ENCODE measurements at places on chromosomes 7 and 10.
A peak's percentile ranks its signal among the peaks of the same experiment; 100 is the strongest.

DNA sequence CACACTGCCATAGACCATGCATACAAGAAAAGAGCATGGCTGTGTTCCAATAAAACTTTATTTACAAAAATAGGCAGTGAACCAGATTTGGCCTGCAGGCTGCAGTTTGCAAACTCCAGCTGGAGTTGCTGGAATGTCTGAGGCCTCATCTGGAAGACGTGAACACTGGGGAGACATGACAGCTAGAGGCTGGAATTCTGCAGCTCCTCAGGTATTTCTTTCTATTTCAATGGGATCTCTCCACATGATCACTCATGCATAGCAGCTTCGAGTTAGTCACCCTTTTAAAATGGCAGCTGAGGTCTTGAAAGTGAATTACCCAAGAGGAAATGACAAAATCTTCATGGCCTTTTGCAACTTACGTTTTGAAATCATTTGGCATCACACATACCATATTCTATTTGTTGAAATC, 52.6 kb upstream of the BET1 start:
- DNase-seq = no peak

DNA sequence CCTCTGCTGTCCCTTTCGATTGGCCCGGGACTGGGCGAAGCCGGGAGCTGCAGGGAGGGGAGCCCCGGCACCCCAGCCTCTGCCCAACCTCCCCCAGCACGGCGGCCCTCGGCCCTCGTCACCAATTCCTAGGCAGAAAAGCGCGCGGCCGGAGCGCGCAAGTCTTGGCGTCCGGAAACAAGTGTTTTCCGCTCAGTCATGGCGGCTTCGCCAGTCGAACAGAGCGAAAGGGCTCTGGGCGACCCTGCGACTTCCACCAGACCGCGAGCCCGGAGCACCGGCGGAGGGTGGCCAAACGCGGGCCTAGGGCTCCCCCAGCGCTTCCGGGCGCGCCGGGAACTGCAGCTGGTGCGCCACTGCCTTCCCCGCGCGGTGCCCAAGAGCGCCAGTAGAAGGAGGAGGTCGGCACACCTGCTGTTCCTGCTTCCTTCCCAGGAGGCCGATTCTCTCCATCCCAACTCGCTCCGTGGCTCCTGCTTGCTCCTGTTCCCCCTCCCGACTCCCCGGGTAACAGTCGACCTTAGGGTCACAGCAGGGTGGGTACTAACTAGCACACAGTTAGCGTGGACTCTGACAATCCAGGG, 729.9 kb downstream of the ZWINT start:
- no peak for DNase-seq

GRCh38 chr7:94882891-94883290, 24.5 kb upstream of the PPP1R9A start:
- no peak for DNase-seq

- no peak for DNase-seq
Observed at GRCh38 chr10:86263209-86263608, 103.4 kb downstream of the GRID1 start.

- DNase-seq = no peak
Observed at GRCh38 chr10:132297526-132297925, 10.2 kb downstream of the STK32C start.

DNA sequence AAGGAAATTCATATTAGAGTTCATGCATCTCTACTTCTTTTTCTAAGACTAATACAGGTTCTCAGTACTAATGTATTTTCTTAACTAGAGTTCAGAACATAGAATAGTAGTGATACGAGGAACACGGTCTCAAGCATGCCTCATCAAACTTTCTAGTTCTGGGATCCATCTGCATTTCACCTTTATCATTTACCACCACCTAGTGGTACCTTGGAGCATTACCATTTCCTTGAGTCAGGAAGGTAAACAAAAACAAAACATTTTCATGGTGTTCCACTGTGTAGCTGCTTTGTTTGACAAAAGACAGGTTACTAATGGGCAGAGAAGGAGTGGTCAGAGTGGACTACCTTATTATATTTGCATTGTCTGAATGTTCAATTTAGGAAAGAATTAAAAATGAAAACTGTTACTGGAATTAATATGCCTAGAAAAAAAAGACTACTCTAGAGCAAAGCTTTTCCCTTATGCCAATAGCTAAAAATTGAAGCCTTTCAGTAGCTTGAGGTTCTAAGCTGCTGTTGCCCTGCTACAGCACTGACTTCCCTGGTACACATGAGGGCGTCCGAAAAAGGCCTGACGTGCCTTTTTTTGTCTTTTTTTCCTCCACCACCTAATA, 44.5 kb downstream of the STARD3NL start:
- DNase-seq = peak; percentile 62

GRCh38 chr7:20206104-20206896, 10.9 kb downstream of the MACC1 start:
- no peak for DNase-seq

- no peak for DNase-seq
Observed at GRCh38 chr10:117003336-117003735, 1.7 kb downstream of the SHTN1 start.

DNA sequence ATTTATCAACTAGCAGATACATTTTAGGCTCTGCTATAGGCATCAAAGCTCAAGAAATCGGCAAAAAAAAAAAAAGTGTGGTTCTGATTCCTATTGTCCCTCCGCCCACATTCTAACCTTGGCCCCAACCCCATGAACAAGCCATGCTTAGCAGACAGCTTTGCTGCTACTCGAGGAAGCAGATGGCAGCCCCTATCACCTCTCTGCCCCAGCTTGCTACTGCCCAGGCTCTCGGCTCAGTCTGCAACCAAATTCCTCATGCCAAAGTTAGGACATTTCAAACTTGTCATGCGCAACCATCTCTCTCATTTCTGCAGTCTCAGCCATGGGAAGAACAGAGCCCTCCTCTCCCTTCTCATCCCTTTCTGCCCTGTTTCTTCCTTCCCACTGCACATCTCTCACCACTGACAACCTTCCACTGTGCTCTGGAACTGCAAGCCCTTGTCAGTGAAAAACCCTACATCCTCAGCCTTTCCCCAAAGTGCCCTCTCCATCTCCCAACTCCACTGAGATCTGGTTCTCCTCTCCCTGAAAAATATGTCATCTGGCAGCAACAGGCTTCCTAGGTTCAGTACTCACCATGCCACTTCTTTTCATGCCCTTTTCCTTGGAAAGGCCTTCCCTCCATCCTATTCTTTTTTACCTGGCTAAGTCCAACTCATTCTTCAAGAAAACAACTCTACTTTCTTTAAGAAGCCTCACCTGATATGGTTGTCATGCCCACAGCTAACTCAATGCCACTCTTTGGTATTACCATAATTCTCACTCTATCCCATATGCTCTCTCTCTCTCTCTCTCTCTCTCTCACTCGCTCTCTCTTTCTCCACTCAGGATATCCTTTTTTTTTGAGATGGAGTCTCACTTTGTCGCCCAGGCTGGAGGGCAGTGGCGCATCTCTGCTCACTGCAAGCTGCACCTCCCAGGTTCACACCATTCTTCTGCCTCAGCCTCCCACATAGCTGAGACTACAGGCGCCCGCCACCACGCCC, 60.1 kb upstream of the FHIP2A start:
- DNase-seq = no peak

- no peak for DNase-seq
Observed at GRCh38 chr10:33706191-33706590, 371.7 kb upstream of the NRP1 start.

- DNase-seq = no peak
Observed at GRCh38 chr10:68296843-68297663, 34.8 kb upstream of the HNRNPH3 start.

- no peak for DNase-seq
Observed at GRCh38 chr7:138052696-138053095, 23.6 kb upstream of the AKR1D1 start.

GRCh38 chr7:120186688-120187087, 86.3 kb upstream of the KCND2 start:
- no peak for DNase-seq

- DNase-seq = no peak
Observed at GRCh38 chr10:73991884-73992245, 6.1 kb upstream of the VCL start.

DNA sequence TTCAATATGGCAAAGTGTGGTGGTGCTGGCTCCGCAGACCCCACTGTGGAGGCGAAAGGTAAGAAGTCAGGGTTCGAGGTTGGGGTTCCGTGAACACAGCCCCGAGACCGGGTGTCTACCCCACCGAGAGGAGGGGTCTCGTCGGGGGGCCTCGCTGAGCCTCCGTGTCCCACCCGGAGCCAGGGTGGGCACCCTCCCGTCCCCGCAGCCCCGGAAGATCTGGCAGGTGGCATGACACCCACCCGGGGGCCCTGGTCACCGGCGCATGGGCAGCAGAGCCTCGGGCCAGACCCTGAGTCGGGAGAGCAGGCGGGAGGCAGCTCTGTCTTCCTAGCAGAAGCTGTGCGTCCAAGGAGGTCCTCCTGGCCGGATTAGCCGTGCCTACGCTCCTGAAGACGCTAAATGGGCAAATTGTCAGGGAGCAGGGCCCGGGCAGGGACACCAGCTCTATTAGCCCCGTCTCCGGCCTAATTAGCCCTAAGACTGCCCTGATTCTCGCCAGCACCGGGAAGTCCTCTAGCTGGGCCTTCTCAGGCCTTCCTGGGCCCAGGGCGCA, 56.4 kb downstream of the UNCX start:
- DNase-seq = no peak

DNA sequence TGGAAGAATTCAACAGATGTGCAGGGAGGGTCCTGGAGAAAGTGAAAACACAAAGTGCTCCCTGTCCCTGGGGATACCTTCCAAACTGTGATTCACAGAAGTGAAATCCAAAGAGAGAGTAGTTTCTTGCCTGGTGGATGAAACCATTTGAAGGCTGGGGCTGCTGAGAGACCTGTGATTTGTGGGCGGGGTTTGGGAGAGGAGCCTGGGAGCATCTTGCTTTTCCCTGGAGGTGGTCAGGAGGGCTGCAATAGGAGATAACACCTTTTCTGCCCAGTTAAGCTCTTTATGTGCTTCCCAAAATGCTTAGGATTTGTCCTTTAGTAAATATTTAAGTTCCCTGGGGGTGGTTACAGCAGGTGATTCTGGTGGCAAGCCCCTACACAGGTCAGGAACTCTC, 105.3 kb upstream of the TPK1 start:
- no peak for DNase-seq

DNA sequence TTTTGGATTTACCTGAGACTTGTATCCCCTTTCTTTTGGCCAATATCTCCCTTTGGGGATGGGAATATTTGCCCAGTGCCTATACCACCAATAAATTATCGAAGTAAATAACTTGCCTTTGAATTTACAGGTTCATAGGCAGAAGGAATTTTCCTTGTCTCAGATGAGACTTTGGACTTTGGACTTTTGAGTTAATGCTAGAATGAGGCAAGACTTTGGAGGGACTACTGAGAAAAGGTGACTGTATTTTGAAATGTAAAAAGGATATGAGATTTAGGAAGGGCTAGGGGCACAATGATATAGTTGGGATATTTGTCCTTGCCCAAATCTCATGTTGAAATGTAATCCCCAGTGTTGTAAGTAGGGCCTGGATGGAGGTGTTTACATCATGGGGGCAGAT, 384.5 kb upstream of the GHITM start:
- no peak for DNase-seq

GRCh38 chr10:68208424-68209042, 23.4 kb downstream of the ATOH7 start:
- no peak for DNase-seq

GRCh38 chr10:24681572-24682088, 42.1 kb downstream of the ARHGAP21 start:
- no peak for DNase-seq

DNA sequence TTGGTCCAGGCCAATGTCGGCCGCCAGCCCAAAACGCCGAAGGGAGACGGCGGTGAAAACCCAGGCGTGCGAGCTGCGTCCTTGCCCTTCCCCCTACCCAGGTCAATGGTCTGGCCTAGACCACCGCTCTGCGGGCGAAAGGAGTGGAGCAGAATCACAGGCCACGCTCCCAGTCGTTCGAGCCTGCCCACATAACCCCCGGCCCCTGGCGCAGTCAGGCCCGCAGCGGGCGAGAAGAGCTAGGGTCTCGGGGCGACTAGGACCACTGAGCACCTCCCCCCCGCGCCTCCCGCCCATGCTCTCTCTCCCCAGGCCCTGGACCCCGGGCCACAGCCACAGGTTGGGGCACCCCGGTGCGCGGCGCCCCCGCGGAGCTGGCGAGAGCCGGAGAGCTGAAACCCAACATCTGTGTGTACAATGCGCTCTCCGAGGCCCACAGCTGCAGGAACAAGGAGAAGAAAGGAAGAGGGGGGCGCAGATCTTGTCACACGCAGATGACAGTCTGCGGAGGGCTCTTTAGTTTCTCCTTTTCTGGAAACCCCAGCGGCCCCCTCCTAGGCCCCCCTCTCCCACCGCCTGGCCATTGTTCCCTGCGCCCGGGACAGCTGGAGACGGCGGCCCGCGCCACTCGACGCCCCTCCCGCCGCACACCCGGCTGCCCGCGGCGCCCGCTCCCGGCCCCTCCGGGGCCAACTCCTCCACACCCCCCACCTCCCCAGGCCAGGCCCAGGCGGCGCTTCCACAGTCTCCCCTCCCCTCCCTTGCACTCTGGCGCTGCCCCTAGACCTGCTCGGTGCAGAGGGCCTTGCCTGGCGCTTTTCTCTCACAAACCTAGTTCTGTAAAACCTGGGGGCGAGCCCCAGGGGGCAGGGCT, 355.0 kb downstream of the DNAJB6 start:
- no peak for DNase-seq

DNA sequence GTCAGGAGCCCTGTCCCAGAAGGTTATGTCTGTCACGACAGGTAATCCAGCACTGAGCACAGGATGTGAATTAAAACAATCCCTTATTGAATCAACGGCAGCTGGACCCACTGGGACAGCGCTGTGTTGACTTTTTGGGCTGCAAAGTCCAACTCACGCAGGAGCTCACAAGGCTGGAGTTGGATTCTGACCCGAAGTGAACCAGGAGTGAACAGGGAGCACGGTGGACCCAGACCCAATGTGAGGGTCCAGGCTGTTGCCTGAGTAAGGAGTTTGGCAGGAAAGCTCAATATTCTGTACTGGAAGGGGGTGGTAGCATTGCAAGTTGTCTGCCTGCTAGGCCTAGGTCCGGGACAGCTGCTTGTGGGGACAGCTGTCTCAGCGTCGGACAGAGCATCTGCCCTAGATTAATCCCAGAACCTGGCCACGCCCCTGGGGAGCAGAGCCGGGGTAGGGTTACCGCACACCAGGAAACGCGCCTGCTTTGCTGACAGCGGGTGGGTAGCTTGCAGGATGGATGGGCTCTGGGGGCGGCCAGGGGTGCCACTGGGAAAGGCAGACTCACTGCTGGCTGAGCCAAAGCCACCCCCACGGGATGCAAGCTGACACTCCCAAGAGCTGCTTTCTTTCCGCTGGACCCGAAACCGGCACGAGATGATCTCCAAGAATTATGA, 24.0 kb downstream of the COL26A1 start:
- DNase-seq = no peak

- DNase-seq = no peak
Observed at GRCh38 chr10:75852851-75853484, 421.5 kb downstream of the LRMDA start.

DNA sequence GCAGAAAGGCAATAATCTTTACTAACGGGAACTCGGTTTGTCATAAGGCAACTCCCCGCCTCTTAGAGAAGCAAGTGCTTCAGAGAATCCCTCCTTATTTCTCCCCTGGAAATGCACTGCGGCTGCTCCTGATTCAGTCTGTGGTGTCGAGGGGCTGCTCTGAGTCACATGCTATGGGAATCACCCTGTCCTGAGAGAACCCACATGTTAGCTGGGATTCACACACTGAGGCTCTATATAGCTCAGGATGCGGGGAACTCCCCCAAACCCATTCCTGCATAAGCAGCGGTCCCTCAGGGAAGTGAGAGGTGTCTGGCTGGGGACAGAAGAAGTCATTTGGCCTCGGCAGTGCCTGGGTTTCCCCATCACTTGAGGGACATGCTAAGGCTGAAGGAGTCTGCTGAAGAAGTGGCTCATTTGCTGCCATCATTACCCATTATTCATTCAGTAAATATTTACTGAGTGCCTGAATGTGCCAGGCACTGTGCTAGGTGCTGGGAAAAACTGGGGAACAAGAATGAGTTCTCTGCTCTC, 87.5 kb downstream of the ATXN7L1 start:
- no peak for DNase-seq
